ENCODE measurements at places on chromosomes 7 and 10.

DNA sequence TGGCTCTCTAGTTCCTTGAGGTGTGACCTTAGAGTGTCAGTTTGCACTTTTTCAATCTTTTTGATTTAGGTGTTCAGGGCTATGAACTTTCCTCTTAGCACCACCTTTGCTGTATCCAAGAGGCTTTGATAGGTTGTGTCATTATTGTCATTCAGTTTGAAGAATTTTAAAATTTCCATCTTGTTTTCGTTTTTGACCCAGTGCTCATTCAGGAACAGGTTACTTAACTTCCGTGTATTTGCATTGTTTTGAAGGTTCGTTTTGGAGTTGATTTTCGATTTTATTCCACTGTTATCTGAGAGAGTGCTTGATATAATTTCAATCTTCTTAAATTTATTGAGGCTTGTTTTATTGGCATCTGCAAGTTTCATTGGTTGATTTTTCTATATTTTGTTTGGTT lies 37.3 kb downstream of the FANK1 start:
- no peak for DNase-seq

DNA sequence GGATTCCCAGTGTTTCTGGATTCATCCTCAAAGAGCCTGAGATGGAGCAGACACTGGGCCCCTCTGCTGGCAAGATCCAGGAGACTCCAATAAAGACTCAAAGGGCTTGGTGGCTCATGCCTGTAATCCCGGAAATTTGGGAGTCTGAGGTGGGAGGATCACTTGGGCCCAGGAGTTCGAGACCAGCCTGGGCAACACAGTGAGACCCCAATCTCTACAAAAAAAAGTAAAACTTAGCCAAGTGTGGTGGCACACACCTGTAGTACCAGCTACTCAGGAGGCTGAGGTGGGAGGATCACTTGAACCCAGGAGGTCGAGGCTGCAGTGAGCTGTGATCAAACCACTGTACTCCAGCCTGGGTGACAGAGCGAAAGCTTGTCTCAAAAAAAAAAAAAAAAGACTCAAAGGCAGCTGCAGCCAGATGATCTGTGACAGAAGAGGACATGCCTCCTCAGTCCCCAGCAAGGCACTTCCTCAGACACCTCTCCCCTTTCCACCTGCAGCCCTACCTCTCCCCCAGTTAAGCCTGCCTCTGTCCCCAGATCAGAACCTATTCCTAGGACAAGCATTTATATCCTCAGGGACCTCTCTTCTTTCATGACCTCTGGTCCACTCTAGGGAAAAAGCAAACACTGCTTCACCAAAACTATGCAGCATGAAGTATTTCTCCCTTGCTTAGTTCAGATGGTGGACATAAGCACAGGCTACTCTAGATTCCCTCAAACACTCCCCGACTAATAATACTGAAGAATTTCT lies 27.9 kb downstream of the PDLIM1 start:
- DNase-seq: no peak

DNA sequence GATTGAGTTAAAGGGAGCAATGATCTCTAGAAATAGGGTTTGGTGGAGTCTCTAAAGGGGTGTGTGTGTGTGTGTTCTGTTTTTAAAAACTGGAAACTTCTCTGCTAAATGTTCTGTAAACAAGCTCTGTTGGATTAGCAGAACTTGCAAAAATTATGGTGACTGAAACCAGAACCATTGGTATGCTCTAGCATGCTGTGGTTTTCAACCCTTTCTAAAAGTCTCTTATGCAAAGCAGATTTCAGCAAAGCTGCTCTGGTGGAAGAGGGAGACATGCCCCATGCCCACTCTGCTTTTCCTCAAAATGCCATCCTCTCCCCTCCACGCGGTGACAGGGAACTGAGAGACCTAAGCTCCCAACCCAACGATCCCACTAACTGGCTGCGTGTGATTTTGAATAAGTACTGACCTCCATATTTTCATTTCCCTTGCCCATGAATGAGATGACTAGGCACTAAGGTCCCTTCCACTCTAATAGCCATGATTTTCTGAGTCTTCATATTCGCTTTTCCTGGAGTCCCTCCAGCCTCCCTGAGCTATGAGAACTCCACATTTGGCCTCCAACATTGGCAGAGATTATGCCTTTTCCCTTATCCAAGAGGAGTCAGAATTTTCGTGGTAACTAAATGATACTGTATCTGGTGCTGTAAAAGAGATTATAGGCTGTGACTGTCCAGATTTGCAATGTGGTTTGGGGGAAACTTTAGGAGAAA lies 117.3 kb upstream of the PALS2 start:
- DNase-seq: no peak

DNA sequence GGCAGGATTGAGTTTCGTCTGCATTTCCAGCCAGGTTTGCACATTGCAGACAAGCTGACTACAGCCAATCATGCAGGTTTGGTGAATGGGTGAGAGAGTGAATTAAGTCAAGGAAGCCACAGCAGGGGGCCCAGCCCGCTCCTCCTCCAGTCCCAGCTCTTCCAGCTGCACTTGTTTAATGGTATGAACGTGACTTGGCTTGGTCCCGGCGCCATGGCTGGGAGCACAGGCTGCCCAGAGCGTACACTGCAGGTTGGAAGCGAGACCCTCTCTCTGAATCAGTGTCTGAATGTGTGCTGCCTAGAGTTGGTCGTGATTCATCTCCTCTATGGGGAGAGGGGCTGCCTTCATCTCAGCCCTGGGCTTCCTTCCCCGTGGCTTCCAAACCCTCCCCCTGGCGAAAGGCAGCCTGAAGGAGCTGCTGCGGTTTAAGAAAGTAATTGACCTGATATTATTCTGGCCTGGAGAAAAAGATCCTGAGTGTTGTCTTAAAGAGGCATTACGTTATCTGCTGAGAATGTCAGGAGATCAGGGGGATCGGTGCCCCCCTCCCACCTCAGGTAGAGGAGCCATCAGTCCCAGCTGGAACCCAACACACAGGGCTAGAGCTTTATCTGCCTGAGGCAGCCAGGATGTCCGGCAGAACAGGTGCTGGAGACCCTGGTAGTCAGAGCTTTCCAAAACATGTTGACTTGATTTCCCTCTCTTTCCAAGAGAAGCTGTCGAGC lies 132.1 kb downstream of the COL26A1 start:
- peak; percentile 41 for DNase-seq

GRCh38 chr7:133843341-133843740 lies 283.8 kb upstream of the LRGUK start:
- DNase-seq: no peak

DNA sequence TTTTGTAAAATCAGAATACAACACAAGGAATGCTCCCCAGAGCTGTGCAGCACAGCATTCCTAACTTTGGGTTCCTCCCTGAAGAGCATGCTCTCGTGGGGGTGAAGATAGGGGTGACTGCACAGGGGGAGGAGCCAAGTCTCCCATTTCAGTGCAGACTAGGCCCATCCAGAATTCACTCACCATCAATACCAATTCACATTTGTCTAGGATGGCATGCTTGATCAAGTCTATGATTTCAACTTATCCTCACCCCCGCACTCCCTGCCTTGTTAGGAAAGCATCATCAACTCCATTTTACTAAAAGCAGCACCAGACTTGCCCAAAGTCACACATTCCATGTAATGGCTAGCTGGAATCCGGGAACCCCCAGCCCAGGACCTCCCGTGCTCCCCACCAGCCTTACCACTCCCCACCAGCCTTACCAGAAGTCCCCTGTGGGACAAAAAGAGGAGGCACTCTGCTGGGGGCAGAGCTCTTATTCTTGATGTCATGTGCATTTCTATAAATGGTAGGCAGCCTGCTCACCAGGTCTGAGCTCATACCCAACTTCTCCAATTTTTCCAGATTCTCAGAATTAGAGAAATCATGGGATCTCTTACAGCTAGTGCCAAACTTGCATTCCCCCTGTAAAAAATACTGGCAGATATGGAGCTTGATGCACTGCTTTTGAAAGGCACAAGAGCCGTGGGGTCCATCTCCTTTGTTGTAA lies 6.2 kb downstream of the PARP12 start:
- DNase-seq: no peak

- DNase-seq: peak; percentile 84
Measured at GRCh38 chr10:22252224-22252800, 34.5 kb upstream of the EBLN1 start.

GRCh38 chr10:119634219-119634544 lies 17.0 kb upstream of the BAG3 start:
- DNase-seq: no peak

DNA sequence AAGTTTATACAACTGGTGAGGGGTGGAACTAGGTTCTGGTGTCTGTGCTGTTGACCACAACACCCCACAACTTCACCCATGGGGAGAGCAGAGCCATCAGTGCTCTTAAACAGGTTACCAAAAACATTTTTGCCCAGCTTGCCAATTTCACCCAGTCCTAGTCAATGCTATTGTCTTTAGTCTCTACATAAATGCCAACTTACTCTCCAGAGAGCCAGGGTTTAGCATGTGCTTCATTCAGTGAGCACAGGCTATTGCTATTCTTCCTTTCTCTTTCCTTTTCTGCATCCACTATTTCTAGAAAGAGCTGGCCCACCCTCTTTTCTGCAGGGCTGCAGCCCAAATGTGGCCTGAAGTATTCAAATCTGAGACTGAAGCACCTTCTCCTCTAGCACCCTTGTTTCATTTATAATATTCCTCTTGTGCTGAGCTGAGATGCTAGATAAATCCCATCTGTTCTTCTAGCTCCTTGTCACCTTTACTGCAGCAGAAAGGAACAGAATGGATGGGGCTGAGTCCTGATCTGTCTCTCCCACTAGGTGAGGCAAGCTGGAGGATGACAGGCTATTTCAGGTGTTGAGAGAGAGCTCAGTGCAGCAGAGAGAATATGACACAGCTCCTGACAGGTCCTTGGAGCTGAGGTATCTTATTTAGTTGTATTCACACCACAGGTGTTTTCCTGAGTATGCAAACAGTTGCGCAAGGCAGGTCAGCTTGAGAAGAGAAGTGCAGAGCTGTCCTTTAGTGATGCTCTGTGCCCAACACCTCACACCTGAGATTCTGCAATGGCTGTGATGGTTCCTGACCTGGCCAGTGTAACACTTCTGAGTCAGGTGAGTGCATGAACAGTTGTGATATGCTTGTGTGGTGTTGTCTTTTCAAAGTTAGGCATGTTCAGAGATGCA lies 819.2 kb downstream of the CCSER2 start:
- DNase-seq: no peak

- no peak for DNase-seq
Measured at GRCh38 chr10:5555881-5556280, 31.1 kb downstream of the CALML3 start.

GRCh38 chr10:70551466-70551865 lies 51.1 kb downstream of the PRF1 start:
- peak; percentile 49 for DNase-seq

DNA sequence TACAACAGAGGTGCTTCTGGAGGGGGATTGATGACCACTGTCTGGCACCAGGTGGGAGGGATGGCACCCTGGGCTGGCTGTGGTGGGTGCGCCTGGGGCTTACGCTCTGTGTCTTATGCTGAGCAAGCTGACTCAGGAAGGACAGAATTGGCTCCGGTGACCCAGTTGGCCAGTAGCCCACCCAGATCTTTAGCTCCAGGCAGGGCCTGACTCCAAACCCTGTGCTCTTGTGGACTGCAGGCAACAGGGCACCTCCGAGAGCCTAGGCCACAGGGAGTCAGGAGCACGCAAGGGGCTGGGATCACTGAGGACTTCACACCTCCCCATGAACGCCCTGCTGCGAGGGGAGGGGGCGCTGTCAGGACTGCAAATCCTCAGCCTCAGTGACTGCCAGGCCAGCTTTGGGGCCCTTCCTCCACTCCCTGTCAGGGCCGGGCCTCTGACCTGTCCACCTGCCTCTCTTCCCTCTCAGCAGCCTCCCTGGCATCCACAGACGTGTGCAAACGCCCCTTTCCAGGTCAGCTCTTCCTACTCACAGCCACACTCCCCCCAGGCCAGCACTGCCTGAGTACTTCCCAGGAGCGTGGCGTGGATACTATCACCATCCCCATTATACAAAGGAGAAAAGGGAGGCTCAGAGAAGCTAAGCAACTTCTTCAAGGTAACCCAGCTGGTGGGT lies 118.7 kb downstream of the SLIT1 start:
- DNase-seq: no peak

- peak; percentile 83 for DNase-seq
Measured at GRCh38 chr10:104327745-104328645, 10.3 kb downstream of the ITPRIP start.

DNA sequence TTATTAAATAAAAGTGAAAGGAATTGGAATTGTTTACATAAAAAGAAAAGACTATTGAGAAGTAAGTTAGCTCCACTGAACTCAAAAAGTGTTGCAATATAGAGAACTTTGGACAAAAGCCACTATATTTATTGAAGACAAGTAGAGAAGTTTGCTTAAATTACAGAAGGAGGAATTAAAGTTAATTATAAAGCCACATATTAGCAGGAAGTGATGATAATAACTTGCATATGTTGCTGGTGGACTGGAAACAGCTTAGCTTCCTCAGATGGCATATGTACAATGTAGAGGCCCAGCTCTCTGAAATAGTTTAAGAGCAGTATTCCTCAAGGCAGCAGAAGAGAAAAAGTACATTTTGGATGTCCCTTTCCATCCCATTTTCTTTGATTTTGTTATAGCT lies 400.7 kb downstream of the GATA3 start:
- no peak for DNase-seq

DNA sequence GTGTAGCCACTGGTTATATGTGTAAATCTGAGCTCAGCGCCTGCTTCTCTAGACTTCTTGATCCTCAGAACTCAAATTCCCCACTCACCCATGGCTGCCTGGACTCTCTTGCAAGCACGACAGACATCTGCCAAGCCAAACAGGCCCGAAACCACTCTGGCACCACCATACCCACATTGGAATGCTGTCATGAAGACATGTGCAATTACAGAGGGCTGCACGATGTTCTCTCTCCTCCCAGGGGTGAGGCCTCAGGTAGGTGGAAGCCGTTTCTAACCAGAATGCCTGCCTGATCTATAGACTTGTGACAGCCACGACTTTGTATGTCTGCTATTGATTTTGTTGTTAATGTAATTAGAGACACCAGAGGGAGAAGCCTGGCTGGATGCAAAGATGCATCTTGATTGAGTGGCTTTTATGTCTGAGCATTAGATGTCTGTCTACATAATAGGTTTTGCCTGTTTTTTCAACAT lies 4.0 kb downstream of the BAMBI start:
- DNase-seq: no peak

- no peak for DNase-seq
Measured at GRCh38 chr7:4297918-4298219, 384.2 kb upstream of the FOXK1 start.

- DNase-seq: peak; percentile 28
Measured at GRCh38 chr7:35694161-35694783, 663 bp downstream of the HERPUD2 start.

DNA sequence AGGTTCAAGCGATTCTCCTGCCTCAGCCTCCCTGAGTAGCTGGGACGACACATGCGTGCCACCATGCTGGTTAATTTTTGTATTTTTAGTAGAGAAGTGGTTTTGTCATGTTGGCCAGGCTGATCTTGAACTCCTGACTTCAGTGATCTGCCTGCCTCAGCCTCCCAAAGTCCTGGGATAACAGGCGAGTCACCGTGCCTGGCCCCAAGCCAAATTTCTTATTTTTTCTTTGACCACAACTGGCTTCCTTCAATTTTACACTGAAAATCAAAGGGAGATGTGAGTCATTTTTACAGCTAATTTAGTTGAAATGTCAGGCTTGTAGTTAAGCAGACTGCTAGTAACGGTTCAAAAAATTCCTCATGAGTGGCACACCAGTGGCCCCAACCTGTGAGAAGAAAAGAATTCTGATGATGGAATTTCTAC lies 7.8 kb downstream of the RNF216 start:
- no peak for DNase-seq

Data from muscle of arm (tissue), 14 donors.